ENCODE measurements at places on chromosomes 11 and 22.

DNA sequence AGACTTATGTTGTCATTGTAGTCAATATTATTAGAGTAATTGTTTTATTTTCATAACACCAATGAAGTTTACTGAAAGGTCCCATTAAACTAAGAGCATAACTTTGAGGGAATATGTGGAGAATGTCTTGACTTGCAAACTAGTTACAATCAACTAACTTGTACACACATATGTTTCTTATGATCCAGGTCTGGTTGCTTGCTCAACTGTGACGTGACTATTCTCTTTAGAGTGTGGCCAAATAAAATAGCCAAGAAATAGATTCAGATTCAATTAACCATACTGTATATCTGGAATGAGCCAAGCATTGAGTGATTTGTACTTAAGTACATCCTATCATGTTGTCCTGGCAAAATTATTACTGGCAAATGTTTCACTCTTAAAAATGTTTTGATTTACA lies 101.7 kb downstream of the METTL15 start:
- no peak for DNase-seq

GRCh38 chr11:18322818-18323570 lies 627 bp downstream of the GTF2H1 start:
- no peak for DNase-seq

- peak; percentile 64 for DNase-seq
These were observed 12.2 kb upstream of the MFNG start for GRCh38 chr22:37498289-37498909.

- DNase-seq, result no peak
These were observed 303.1 kb upstream of the SORL1-AS1 start for GRCh38 chr11:121755906-121756305.

- DNase-seq, result no peak
These were observed 11.8 kb downstream of the TIGD3 start for GRCh38 chr11:65366340-65366773.

DNA sequence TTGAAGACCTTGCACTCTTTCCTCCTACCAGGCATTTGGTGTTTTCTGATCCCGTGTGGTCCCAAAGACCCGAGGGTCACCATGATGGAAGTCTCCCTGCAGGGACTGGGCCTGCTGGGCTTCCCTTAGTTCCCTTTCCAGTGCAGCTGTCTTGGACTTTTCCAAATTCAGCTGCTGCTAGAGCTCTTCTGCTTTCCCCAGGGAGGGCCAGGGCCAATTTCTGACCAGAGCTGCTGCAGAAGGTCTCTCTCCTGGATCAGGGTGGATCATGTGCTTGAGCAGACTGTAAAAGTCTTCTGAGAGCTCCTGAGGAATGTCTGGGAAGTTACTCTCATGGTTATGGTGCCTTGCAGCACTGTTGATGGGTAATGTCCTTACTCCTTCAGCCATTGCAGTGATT lies 23.2 kb downstream of the LDLRAD3 start:
- no peak for DNase-seq

- no peak for DNase-seq
These were observed 91.5 kb downstream of the MORC2 start for GRCh38 chr22:30876915-30877553.

GRCh38 chr11:114154271-114155047 lies 94.9 kb downstream of the ZBTB16 start:
- DNase-seq, result no peak

GRCh38 chr11:21474529-21474928 lies 718.4 kb upstream of the ANO5 start:
- no peak for DNase-seq

GRCh38 chr11:79610678-79611077 lies 169.8 kb upstream of the TENM4 start:
- DNase-seq, result no peak

DNA sequence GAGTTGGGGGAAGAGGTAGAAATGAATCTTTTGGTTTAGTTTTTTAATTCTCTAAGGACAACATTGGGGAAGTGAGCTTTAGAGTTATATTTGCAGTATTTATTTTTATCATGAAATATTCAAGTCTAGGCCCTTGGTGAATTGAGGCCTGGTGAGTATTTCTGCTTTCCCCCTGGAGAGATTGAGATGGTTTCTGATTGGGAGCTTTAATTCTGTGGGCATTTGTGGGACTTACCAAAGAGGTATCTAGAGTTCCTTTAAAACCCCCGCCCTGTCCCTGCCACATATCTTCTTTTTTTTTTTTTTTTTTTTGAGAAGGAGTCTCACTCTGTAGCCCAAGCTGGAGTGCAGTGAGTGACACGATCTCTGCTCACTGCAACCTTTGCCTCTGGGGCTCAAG lies 9.6 kb downstream of the ACO2 start:
- DNase-seq, result no peak

DNA sequence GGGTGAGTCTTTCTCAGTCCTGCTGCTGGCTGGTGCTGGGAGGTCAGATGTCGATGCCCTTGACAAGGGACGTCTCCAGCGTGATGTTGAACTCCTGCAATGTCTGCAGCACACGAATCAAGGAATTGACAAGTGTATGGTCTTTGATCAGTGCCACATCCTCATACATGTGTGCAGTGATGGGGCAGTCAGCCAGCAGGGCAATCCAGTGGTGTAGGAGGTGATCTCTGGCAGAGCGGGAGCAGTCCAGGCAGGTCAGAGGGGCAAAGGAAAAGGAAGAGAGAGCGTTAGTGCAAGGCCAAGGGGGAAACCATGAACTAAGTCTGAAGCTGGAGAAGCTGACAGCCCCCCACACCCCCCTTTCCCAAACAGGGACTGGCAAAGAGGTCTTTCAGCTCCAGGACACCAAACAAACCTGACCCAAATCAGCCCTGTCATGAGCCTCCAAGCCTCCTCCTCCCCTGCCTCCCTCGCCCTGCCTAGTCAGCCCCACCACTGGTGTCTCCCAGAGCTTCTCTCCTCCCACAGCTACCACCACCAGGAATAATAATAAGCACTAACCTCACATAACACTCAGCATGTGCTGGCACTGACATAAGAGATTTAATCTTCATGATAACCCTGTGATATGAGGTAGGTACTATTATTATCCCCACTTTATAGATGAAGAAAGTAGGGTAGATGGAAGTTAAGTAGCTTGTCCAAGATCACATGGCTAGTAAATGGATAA lies 48.4 kb upstream of the SCUBE2 start:
- no peak for DNase-seq

DNA sequence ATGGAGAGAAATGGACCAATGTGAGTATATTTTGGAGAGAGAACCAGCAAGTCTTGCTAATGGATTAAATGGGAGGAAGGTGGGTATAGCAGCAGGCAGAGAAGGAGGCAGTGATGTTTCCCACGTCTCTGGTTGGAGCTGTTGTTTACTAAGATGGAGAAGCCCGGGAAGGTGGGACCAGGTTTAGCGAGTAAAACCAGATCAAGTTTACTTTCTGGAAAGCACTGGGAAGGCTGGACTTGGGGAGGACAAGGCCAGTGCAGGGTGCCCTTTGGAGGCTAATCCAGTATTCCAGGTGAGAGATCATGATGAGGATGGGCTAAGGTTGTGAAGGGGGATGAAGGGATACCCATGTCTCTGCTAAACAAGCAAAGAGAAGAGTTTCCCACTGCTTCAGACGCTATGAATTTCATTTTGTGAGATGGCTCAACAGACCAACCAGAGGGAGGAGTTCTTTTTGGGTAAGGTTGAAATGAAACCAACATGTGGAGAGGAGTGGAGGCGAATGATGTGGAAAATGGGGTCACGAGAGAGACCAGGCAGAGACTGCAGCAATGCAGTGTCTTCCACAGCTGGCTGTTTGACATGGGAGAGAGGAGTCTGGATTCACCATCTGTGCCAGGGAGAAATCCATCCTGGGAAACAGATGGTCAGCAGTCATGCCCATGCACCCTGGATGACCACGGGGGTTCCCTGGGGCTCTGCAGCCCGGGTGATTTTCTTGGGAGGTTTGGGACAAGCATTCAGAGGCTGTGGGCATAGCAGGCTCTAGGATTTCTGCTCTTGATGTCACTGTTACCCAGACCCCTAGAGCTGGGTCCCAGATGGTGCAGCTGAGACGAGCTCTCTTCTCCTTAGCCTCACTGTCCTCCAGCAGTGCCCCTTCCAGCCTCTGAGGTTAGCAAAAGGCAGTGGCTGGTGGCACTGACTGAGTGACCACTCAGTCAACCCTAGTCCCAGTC lies 24.9 kb downstream of the COMMD9 start:
- DNase-seq, result no peak

DNA sequence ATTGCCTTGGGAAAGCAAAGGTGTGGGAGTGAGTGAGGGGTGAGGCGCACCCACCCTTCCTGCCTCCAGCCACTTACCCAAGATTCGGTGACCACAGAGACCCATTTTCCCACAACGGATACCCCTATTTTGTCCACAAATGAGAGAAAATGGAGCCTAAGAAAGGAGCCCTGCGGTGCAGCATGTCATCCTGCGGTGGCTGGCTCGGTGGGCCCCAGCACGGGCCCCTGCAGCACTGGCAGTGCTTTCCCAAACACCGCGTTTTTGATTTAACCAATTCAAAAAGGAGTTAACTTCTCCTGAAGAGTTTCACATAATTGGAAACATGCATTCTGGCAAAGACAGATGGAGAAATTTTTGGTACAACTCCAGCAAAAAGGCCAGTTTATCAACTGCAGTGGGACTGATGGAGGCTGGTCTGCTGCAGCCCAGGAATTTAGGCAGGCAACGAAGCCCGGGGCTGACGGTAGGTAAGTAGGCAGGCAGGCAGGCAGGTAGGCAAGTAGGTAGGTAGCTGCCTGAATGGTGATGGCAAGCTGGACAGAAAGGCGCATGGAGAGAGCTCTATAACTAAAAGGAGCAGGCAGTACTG lies 84.2 kb downstream of the FDX1 start:
- no peak for DNase-seq

GRCh38 chr22:41550952-41551491 lies 6.8 kb upstream of the POLR3H start:
- no peak for DNase-seq

GRCh38 chr11:43931717-43932039 lies 10.8 kb upstream of the C11orf96 start:
- DNase-seq, result no peak

GRCh38 chr22:47632701-47633100 lies 870.3 kb downstream of the TBC1D22A start:
- no peak for DNase-seq

DNA sequence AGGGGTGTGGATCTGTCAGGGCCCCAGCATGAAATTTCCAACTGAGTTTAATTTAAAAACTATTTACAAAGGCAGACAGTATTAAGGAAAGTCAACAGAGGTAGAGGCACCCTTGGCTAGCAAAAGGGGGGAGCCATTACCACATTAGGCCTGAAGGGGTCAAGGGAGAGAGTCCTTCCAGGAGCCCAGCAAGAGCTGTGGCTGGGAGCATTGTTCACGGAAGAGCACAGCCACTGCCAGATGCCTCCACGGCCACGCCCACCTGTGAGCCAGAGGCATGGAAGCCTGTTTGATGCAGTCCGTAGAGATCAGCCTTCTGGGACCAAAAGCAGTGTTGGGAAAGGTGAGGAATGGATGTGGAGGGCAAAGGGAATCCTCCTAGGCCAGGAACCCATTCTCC lies 102.6 kb downstream of the GALNT18 start:
- no peak for DNase-seq

GRCh38 chr22:40177738-40178416 lies at the start of gene TNRC6B:
Gene TNRC6B (plus strand): TSS chr22:40177925. CDS start chr22:40178136, 211 bp downstream.
- DNase-seq, result peak; percentile 50

DNA sequence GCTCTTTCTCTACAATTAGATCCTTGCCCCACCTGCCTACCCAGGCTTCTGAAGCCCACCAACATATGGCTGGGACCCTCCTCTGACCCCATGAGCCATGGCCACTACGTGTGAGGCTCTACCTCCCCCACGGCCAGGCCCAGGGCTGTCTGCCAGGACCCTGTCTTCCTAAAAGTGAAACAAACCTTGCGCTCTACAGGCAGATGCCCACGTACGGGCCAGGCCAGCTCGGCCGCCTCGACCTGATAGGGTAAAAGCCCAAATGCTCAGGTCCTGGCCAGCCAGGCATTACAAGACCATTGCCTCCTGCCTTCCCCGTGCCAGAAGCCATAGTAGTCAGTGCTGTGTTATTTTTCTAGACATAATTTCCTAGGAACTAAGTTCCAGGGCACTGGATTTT lies 1496.4 kb downstream of the BRD1 start:
- DNase-seq, result no peak

DNA sequence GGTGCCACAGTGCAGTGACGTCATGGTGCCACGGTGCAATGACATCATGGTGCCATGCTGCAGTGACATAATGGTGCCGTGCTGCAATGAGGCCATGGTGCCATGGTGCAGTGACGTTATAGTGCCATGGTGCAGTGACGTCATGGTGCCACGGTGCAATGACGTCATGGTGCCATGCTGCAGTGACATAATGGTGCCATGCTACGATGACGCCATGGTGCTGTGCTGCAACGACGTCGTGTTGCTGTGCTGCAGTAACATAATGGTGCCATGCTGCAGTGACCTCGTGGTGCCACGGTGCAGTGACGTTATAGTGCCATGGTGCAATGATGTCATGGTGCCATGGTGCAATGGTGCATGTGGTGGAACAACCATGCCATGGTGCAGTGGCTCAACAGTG lies 45.3 kb downstream of the DHCR7 start:
- DNase-seq, result no peak

- no peak for DNase-seq
These were observed 22.6 kb downstream of the RPL27A start for GRCh38 chr11:8705146-8705545.

DNA sequence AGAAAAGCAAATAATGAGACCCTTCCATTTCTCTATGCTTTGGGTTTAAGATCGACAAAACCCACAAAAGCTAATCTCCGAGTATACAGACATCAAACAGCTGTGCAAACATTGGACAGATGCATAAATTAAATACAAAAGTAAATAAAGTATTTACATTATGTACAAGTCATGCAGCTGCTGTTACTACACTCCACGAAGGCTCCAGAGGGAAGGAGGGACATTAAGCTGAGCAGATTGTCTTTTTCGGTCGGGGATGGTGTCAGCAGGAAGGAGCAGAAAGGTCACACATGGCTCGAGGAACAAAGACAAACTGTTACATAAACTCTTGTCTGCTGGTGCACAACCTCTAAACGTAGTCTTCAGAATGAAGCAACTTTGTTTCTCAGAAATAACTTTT lies 88.8 kb upstream of the BARX2 start:
- DNase-seq, result no peak

- no peak for DNase-seq
These were observed 58.2 kb upstream of the LMO1 start for GRCh38 chr11:8321876-8322275.

GRCh38 chr22:29636751-29637150 lies 33.3 kb downstream of the NF2 start:
- DNase-seq, result no peak

GRCh38 chr11:64430645-64431044 lies 71.7 kb downstream of the RPS6KA4 start:
- no peak for DNase-seq

GRCh38 chr11:113022262-113022661 lies 61.0 kb downstream of the NCAM1 start:
- no peak for DNase-seq

DNA sequence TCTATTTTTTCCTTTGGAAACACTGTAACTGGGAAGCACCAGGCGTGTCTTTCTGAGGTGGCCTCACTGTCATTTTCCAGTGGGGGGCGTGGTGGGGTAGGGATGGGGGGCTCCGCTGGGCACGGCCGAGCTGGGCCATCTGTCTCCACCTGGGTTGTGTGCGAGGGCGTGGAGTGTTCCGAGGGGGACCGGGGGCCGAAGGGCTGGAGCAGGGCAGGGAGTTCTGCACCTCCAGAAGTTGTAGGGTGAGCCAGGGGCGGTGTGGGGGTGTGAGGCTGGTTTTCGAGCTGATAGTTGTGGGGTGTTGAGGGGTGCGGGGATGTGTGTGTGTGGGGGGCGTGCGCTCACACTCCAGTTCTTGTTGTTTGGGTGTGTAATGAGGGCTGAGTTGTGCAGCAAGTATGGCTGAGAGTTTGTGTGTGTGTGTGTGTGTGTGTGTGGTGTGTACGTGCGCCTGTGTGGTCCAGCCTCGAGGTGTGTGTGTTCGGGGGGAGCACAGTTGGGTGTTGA lies 10.8 kb downstream of the YPEL4 start:
- DNase-seq, result no peak
